ENCODE measurements at places on chromosomes 2 and 18.

DNA sequence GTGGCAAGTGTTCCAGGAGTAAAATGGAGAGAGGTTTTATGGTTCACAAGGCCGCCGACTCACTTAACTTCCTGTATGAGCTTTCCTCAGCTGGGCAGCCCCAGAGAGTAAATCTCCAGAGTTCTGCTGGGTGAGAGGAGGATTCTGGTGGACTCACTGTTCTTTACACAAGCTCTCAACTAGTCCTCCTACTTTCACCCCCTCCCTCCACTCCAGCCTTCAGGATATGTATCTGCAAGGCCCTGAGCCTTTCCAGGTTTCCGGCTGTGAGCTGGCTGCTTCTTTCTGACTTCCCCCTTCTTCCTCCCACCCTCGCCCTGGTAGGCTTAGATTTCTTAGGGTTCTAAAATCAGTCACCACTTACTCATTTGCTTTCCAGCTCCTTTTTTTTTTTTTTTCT, 34.0 kb downstream of the EML6 start:
- no peak for DNase-seq

DNA sequence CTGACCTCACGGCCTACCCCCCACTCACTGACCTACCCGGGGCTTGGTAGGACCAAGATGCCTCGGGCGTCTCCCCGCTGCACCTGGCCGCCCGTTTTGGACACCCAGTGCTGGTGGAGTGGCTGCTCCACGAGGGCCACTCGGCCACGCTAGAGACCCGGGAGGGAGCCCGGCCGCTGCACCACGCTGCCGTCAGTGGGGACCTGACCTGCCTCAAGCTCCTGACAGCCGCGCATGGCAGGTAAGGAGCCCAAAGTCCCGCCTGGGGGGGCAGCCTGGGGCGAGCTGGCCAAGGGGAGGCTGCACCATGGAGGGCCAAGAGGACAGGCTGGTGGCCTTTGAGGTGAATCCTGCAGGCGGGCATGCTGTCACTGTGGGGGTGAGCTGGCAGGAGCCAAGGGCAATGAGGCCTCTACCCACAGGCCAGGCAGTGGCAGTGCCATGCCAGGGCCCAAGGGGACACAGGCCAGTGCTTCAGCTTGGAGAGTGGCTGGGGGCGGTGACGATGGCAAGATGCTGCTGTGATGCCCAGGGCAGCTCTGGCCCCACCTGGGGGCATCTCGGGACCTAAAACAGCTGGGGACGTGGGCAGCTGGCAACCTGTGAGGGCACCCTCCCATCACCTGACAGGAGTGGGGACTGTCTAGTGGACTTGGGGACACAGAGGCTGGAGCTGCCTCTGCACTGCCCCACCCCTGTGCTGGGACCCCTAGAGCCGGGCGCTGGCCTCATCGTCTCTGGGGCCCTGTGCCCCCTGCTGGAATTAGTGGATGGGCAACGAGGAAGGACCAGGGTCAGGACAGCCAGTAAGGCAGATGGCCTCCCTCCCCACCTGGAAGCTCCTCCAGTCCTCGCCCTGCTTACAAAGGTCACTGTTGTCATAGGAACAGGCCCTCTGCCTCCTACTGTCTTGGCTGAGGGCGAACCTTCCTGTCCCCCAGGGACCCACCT, 2.0 kb downstream of the ESPNL start:
- peak; percentile 63 for DNase-seq

GRCh38 chr2:236177604-236177966, 9.4 kb upstream of the GBX2 start:
- no peak for DNase-seq

GRCh38 chr18:23173912-23174311, 38.6 kb downstream of the CABLES1 start:
- DNase-seq: no peak

DNA sequence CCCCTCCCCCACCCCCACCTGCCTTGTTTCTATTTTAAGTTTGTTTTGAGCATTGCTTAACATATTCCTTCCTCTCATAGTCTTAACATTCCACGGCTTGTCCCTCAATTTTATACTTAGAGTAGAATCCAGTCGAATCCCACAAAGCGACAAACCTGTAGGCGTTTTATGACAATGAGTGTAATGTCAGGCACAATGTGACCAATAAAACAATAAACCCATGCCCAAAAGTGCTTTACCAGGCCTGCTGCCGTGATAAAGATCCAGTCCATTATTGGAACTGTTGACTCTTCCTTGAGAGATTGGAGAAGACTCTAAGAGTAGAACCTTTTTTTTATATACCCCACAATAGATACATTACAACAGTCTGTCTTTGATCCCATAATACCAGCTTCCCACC, 6.2 kb upstream of the MRO start:
- DNase-seq: no peak

DNA sequence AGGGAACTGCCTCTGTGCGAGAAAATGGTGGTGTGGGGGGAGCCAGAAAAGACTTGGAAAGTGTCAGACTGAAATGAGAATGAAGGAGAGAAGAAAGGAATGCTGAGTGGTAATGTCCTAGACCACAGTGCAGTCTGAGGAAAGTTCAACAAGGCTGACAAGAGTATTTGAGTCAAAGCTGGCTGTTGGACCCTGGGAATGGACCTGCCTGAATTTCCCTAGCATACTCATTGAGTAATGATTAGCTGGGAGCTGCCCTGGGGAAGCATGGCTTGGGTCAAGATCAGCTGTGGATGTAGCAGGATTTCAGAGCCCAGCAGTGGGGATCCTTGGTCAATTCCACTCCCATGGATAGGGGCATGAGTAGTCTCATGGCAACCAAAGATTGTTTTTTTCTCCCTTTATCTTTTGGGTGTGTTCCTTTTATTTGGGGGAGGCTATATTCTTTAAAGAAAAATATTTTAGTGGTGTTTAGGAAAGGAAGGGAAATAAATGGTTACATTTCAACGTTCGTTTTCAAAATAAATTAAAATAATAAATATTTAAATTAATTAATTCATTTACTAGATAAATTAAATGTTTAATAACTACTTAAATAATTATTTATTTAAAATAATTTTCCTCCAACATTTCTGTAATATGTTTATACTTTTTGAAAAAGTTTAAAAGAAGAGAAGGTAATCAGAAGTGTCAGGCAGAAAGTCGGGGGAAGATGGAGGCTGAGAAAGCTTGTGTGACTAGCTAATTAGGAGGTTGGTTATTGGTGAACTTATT, 15.9 kb upstream of the LHCGR start:
- no peak for DNase-seq

- DNase-seq: no peak
Measured at GRCh38 chr2:32905270-32905669, 41.5 kb upstream of the LTBP1 start.

- DNase-seq: no peak
Measured at GRCh38 chr18:69631281-69631680, 230.6 kb downstream of the DOK6 start.

- DNase-seq: no peak
Measured at GRCh38 chr2:202113571-202114142, 40.6 kb downstream of the KIAA2012 start.

- no peak for DNase-seq
Measured at GRCh38 chr2:17544256-17544655, 3.8 kb downstream of the VSNL1 start.

- no peak for DNase-seq
Measured at GRCh38 chr18:42052122-42052708, 97.2 kb downstream of the PIK3C3 start.

DNA sequence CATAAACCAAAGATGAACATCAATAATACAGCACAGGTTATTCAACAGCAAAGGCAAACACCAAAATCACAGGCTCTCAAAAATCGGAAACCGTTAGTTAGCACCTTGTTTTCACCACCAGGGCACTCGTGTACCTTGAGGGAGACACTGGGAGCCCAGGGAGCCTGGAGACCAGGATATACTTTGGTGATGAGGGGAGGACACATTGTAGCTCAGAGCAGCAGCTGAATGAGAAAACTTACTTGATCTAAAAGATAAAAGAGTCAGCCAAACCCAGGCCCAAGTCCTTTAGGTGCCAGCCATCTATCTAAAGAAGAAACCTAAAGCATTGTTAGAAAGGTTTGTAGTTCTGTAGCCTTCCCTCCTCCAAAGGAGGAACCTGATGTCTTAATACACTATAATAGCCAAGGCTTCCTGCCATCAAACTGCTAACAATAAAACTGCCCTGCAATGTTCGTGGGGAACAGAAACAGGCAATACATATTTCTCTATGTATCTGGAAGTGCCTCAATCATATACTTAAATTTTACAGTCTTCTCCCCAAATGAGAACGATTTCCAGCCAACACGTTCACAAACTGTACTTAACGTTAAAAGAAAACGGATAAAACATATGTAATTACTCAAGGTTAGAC, 19.3 kb downstream of the BCL11A start:
- no peak for DNase-seq

GRCh38 chr2:229901819-229902218, 20.0 kb downstream of the TRIP12 start:
- DNase-seq: no peak

DNA sequence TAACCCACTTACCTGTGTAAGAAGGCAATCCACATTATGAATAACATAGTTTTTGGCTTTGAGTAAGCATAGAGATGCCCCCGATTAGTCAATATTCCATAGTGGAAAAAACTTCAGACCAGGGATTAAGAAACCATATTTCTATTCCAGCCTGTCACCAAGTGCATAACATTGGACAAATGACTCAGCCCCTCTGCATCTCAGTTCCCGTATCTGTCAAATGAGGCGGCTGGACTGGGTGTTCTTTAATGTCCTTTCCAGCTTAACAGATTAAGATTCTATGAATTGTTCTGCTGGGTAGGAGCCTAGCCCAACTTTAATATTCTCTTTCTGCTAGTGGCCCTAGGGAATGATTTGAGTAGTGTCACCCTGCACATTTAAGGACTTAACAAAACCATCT, 11.8 kb upstream of the FTCDNL1 start:
- no peak for DNase-seq

DNA sequence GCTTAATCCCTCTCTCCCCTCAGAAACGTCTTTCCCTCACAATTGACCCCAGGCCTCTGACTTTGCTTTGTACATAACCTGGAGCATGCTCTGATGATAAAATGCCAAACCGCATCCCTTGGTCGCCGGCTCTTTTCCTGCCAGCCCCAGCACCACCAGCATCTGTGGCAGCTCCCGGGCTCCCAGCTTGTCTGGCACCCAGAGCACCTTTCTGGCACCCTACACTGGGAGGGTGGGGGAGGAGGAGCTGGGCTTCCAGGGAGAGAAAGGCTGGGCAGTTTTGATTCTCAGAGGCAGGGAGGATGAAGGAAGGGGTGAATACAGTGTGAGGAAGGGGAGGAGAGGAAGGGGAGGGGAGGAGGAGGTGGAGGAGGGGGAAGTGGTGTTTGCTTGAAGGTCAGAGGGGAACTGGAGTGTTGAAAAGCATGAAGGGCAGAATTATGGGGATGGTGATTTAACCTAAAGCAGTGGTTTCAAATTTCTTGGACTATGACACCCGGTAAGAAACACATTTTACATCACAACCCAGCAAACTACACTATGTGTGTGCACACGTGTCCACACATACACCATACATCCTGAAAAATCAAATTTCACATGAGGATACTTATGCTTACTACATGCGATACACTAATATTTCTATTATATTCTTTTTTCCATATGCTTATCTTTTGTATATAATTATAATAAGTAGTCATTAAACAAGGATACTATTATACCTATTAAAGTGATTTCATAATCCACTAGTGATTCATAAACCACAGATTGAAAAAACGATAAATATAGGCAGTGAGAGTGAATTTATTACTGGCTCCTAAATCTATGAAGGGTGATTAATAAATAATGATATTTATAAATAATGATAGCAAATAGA, 30.0 kb upstream of the IGFBP2 start:
- DNase-seq: no peak

- DNase-seq: no peak
Measured at GRCh38 chr2:218168635-218169462, 2.1 kb upstream of the CXCR1 start.

DNA sequence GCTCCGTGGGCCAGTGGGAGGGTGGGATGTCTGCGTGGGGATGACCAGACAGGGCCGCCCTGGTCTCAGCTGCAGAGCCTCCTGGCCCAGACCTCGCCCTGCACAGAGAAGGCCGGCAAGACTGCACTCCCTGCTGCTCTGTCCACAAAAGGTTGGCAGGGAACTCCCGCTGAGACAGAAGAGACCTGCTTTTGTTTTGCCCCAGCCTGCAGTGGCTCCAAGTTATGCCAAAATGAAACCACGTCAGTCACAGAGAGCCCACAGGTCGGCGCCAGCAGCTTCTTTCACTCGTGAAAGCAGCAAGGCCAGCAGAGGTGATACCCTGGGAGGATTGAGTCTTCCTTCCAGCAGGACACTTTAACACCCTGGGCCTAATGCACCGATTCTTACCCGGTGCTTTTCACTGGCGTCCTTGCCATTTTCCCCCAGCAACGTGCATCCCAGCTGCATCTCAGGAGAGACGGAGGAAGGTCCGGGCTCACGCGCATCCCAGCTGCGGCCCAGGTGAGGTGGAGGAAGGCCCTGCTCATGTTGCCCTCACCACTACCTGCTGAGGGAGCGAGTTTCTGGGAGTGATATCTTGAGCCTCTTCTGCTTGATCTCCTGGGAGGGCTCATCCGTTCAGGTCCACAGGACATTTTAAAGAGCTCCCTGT, 22.1 kb upstream of the CTDP1 start:
- no peak for DNase-seq

DNA sequence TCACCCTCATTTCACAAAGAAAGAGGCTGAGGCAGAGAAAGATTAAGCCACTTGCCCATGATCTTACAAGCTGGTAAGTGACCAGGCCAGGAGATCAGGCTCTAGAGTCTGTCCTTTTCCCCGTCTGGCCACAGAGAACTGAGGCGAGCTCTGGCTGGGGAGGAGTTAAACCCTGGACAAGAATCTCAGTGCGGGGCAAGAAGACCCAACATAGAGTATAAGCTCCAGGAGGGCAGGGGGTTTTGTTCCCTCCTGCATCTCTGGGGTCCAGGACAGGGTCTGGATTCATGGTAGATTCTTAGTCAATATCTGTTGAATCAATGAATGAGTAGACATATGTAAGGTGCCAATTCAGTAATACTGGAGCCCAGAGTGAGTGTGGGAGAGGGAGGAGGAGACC, 12.9 kb upstream of the INPP5D start:
- DNase-seq: no peak

- DNase-seq: no peak
Measured at GRCh38 chr2:188159484-188159883, 132.2 kb upstream of the GULP1 start.

GRCh38 chr2:113217455-113218282, 43.9 kb downstream of the PSD4 start:
- DNase-seq: no peak

Measured in RWPE2 (cell line).